ENCODE measurements at places on chromosomes 11 and 22. TPM values are rescaled to one million over a fixed set of nuclear protein-coding genes. Genes with fewer than 3 reads are reported as not detected.

The GUCY1A2 gene
- 25.6 TPM for total RNA-seq

The PRR33 gene
- total RNA-seq: 4.8 TPM

The SCGB1D4 gene
- total RNA-seq: not detected

The NAV2 gene
- 13.7 TPM for total RNA-seq

The CDC42BPG gene
- total RNA-seq: 5.7 TPM

The A4GALT gene
- total RNA-seq: 24.1 TPM

The H19 gene
- total RNA-seq: 18,800 TPM

The TTC9C gene
- 18.9 TPM for total RNA-seq

The TMEM151A gene
- not detected for total RNA-seq

The LTO1 gene
- total RNA-seq: 11.5 TPM

The PKDREJ gene
- 0.10 TPM for total RNA-seq

GRCh38 chr11:48125866-48126265 is 90.7 kb upstream of the OR4B1 start:
- no peak for DNase-seq

GRCh38 chr11:11667056-11667455 is 45.3 kb upstream of the GALNT18 start:
- DNase-seq: no peak

GRCh38 chr11:64864135-64864472 is 14.3 kb downstream of the EHD1 start:
- DNase-seq: no peak

DNA sequence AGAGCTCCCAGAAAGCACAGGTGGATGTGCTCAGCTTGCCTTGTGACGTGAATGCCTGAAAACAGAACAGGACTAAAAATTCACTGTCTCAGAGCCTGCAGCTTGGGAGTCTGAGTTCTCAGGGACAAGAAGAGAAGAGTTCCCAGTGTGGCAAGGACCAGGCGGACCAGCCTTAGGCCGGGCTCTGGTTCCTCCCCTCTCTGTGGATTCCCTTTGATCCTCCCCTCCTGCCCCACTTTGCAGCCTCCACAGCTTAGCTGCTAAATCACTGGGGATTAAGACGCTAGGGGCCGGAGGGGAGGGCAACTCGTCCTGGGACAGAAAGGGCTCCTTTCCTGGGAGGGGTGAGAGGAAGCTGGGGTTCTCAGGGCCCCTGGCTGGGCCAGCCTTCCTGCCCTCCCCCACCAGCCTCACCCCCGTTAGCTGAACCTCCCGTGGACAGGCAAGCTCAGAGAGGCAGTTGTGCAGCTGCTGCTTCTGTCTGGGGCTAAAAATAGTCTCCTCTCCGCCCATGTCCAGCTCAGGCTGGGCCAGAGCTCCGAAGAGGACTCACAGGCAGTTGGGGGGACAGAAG is 29.9 kb upstream of the JAM3 start:
- peak; percentile 80 for DNase-seq

- no peak for DNase-seq
Measured at GRCh38 chr11:131677828-131678470, 307.5 kb downstream of the NTM start.

DNA sequence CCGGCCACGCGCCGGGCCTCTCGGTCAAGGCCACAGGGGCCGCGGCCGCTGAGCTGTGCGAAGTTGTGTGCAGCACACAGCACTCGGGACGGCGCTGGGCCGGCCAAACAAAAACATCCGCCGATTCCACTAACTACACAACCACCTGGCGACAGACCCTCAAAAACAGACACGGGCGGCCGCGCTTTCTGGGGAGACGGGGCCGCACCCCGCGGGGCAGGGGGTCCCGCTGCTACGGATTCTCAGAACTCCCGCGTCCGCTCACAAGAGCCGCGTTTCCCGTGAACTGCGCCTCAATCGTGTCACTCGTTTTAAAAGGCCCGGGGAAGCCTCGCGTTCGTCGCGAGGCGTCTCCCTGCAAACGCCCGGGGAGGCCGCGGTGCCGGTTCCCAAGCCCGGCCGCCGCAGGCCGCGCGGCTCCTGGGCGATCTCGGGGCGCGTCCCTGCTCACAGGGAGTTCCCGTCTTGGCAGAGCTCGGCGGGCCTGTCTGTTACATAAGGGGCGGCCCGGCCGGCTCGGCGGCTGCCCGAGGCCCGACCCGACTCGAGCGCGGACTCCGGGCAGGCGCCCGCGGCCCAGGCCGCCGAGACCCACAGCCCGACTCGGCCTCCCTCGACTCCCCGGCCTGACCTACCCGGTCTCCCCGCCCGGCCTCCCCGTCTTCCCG is 936 bp downstream of the BRD1 start:
- DNase-seq: peak; percentile 53

DNA sequence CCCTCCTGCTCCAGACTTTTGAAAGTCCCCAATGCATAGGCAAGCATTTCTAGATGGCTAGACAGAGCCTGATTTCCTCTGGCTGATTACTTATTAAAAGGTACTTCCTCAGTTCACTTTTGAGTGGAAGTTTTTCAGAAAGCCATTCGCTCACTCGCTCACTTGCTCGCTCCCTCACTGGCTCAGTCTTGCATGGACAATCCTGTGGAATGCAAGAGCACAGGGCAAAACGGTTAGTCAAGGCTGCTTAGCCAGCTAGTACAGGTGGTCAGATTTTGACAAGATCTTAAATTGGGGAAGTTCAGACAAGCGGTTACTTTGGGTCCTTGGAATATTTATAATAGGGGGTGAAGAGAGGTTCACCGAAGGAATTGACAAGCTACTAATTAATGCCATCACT is 101.0 kb downstream of the ARL14EP start:
- peak; percentile 26 for DNase-seq

DNA sequence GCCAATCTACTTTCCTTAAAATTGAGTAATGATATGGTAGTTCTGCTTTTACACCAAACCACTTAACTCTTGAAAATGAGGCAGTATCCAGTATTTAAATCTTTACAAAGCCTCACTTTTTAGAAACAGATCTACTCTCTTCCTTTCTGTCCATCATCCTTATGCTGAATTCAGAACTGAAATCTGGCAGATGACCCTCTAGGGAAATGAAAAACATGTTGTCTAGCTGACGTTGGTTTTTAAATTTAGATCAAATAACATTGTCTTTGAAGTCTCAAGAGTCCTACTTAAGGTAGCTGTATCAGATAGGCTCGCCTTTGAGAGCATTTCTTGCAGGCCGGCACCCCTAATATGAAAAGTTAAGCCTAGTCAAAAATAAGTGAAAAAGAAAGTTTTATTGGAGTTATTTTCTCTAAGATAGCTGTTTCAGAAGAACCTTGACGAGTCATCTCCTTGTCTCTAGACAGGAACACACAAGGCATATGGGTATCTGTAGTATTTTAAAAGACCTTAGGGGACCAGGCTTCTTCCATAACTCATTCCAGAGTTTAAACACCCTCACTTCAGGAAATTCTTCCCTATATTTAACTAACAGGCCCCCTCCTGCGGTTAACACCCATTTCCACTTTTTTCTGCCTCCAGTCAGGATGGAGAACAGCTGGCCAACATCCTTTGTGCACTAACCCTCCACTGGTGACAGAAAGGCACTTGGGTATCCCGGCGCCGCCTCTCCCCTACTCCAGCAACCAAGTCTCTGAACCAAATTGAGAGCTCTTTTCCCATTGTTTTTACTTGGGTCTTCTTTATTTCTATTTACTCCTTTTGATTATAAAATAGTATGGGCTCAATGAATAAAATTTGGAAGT is 81.2 kb downstream of the WNT11 start:
- DNase-seq: no peak

DNA sequence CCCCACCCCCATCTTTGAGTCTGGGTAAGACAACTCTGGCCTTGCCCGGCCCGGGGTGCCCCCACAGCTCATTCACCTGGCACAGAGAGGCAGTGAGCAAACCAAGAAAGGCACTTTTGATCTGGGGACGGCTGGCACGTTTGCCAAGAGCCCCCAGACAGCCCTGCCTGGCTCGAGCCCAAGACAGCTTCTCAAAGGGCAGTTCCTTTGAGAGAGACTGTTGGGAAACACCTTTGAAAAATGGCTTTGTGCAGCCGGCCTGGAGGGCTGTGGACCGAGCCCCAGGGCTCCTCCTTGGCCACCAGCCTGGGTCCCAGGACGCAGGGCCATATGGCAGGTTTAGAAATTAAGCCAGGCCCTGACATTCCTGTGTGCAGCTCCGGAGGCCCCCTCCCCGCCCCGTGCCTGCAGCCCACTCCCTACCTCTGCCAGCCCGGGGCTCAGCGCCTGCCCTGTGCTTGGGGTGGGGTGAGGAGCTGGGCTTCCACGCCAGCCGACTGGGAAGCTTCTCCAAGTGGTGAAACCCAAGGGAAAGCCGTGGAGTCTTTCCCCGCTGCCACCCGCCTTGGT is 50.2 kb upstream of the SMIM38 start:
- DNase-seq: no peak

DNA sequence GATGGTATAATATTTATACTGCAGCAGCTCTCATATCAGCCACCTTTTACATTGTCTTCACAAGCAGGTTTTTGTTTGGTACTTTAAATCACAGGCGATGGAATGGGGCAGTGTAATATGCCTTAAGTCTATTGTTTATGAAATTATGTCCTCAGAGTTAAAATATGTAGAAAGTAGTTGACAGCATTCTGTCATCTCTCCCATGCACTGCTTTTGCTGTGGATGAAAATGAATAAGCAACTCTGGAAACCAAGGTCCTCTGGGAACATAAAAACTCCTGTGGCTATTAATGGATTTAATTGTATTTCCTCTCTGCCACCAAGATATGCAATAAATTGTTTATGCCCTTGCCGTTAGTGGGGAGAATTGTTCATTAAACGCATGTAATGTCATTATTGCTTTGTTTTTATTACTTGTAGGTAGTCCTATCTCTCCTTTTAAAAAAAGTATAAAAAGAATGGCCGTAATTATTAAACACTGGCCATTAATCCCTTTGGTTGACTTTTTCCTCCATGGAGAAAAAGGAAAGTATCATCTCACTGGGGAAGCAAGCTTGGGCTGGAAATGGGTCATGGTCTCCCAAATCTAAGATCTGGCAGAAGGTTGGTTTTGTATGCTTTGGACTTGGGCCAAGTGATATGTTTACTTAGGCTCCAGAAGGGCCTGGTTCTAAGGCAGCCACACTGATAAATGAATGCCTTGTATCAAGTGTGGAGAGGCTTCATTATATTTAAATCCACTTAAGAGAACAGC is 13.1 kb downstream of the PACS1 start:
- peak; percentile 25 for DNase-seq

DNA sequence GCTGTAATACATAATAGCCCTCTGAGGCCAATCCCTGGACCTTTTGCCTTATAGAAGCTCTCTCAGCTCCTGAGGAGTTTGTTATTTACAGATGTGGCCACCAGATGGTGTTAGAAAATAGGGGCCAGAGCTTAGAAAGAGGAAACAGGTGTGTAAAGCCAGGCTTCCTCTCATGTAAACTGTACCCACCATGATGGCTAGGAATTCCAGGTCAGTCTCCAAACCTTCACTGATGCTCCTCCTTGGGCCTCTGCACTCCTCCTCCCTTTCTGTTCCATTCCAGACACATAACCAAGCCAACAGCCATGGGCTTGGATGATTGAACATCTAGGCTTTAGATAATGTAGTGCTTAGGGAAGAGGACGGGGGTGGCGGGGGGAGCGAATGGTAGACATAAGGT is 39.7 kb downstream of the USP35 start:
- peak; percentile 75 for DNase-seq

DNA sequence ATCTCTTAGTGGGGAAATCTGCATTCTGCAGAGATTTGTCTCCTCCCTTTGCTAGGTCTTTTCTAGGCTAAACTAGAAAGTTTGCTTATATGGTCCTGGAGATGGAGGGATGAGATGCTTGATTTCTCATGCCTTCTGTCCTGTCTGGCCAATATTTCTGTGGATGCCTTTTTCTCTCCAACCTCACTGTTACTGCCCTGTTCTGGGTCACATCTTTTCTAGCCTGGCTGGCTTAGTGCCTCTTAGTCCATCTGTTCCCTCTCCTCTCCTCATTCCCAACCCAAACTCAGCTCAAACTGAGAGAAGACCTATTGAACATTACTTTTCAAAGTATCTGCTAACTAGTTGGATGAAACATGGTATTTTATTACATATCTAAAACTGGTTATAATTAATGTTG is 62.0 kb downstream of the RRM1 start:
- DNase-seq: no peak

- DNase-seq: no peak
Measured at GRCh38 chr11:115398333-115399080, 105.7 kb downstream of the CADM1 start.

GRCh38 chr11:14418801-14419417 is 59.9 kb upstream of the RRAS2 start:
- DNase-seq: no peak

- DNase-seq: no peak
Measured at GRCh38 chr22:24517446-24517845, 22.3 kb downstream of the UPB1 start.

DNA sequence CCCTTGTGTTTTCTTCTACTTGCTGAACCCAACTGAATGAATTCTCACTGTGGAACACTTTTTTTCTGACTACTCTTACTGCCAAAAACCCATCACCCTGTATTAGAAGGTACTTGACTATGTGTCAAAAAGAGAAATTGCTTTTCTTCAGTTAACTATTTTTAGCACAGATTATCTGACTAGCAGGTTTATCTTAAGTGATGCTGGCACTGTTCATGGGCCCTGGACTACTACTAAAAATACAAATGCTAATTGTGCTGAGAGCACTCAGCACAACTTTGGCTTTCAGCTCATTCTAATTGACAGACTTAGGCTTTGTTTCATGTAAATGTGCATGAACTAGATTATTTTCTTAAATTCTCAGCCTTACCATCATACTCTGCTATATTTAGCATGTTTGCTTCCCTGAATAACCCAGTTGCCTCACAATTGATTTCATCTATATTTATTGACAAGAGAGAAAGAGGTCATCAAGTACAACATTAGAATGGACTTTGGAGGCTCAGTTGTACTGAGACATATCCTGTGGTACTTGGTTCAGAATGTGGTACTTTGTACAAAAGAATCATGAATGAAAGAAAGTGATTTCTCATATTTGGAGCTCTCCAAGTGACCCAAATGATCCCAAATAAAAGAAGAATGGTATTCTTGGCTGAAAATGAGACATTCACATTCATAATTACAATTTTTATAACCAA is 478.3 kb downstream of the KCNA4 start:
- DNase-seq: no peak

- DNase-seq: no peak
Measured at GRCh38 chr22:41775338-41775737, 25.1 kb upstream of the CCDC134 start.

GRCh38 chr11:72238492-72239312 is 5.3 kb downstream of the PHOX2A start:
- no peak for DNase-seq

GRCh38 chr11:726278-727220 is 20.5 kb downstream of the EPS8L2 start:
- DNase-seq: peak; percentile 53

GRCh38 chr22:39519681-39520225 is 609 bp upstream of the ATF4 start:
- peak; percentile 100 for DNase-seq
